ENCODE measurements at places on chromosomes 2 and 18.

GRCh38 chr2:158665536-158666302 lies 129.4 kb upstream of the DAPL1 start:
- DNase-seq = no peak

GRCh38 chr2:124884315-124884714 lies 859.2 kb downstream of the CNTNAP5 start:
- no peak for DNase-seq

- DNase-seq = no peak
Measured at GRCh38 chr2:208280933-208281332, 14.9 kb downstream of the PIKFYVE start.

GRCh38 chr2:213161759-213162515 lies 10.5 kb upstream of the IKZF2 start:
- no peak for DNase-seq

DNA sequence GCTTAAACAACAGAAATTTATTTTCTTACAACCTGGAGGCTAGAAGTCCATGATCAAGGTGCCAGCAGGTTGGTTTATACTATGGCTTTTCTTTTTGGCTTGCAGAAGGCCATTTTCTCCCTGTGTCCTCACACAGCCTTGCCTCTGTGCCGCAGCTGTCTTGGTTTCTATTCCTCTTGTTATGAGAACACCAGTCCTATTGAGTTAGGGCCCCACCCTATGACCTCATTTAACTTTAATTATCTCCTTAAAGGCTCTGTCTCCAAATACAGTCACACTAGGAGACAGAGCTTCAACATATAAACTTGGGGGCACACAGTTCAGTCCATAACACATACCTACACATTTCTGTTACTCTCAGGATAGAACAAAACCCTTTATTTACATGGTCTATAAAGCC lies 17.3 kb upstream of the RHOB start:
- no peak for DNase-seq

- DNase-seq = peak; percentile 15
Measured at GRCh38 chr2:232890896-232891601, 21.0 kb downstream of the SNORC start.

DNA sequence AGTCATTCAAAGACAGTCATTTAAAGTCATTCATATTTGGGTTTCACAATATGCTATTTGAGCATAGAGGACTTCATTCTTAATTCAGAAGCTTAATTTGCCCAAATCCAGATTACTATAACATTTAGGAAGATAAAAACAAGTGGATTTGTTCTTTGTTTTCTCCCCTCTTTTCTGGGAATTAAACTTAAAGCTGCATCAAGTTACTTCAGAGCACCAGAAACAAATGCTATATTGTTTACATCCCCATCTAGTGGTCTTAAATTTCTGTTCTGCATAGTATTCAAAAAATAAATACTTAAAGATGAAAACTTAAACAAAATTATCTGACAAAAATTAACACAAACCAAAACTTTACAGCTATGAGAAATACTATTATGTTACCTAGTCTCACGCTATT lies 34.7 kb upstream of the MARCHF7 start:
- DNase-seq = no peak

GRCh38 chr18:48022531-48023329 lies 92.3 kb upstream of the SMAD2 start:
- DNase-seq = peak; percentile 31

GRCh38 chr2:241545106-241545505 lies 13.4 kb upstream of the BOK start:
- DNase-seq = no peak

- no peak for DNase-seq
Measured at GRCh38 chr2:217279556-217279955, 419.7 kb upstream of the TNP1 start.

GRCh38 chr2:128258218-128258617 lies 60.5 kb downstream of the HS6ST1 start:
- no peak for DNase-seq
